ENCODE measurements at places on chromosomes 11 and 22. TPM values are rescaled to one million over a fixed set of nuclear protein-coding genes. Genes with fewer than 3 reads are reported as not detected.

The FOLR1 gene
- total RNA-seq, result 0.92 TPM

The CENPM gene
- total RNA-seq, result 37.2 TPM

The ARHGAP8 gene
- 29.3 TPM for total RNA-seq

The CDC42EP2 gene
- 10.9 TPM for total RNA-seq

The ACTN3 gene
- total RNA-seq, result 45.7 TPM

The SPDYC gene
- total RNA-seq, result 0.44 TPM

The DSCAML1 gene
- 0.42 TPM for total RNA-seq

The ABCG4 gene
- 1.2 TPM for total RNA-seq
